ENCODE measurements at places on chromosomes 11 and 22. TPM values are rescaled to one million over a fixed set of nuclear protein-coding genes. Genes with fewer than 3 reads are reported as not detected.
A peak's percentile ranks its signal among the peaks of the same experiment; 100 is the strongest.

Gene OR5I1
- total RNA-seq, result not detected

DNA sequence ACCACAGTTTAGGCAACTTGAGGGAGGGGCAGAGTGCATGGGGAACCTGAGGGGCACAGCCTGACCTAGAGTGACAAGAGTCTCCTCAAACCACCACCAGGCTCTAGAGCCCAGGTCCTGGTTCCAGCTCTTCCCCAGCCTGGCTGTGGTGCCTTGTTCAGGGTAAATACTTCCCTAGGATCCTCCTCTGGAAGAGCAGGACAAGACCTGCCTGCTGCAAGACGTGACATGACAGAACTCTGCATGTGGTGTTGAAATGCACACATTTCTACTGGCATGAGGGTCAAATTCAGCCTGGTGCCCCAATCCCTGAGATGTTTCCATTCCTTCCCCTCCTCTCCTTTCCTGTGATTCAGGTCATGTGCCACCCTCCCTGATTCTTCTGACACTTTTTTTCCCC, 3.3 kb downstream of the SEC14L2 start:
- H3K4me3 ChIP-seq, result no peak overlapping the region
- H3K27me3 ChIP-seq, result no peaks in the 10 kb centered on the region
- H3K36me3 ChIP-seq, result no peaks in the 10 kb centered on the region

- H3K4me3 ChIP-seq, result peak overlapping the region; percentile 50
- no peak overlapping the region for H3K27ac ChIP-seq
- no peaks in the 10 kb centered on the region for H3K36me3 ChIP-seq
- no peak for DNase-seq
- H3K27me3 ChIP-seq, result no peaks in the 10 kb centered on the region
These were observed 183 bp upstream of the ABCG4 start for GRCh38 chr11:119148720-119149017.

DNA sequence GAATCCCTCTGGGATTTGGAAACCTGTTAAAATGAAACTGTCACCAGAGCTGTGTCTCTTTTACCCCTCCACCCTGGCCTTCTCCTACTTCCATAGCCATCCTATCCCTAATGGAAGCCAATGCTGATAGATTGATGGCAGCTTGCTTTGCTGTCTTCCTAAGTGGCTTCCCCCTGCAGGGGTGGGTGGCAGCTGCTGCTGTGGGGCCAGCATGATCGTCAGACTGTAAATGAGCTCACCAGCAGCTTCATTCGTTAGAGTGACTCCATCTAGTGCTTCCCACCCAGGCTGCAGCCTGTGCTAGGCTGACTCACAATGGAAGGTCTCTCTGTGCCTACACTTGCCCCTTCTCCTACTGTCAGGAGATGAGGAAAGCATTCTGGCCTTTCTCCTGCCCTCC, 311.0 kb downstream of the BUD13 start:
- no peaks in the 10 kb centered on the region for H3K36me3 ChIP-seq
- H3K4me1 ChIP-seq, result no peaks in the 10 kb centered on the region
- H3K4me3 ChIP-seq, result no peak overlapping the region
- H3K27ac ChIP-seq, result no peak overlapping the region
- DNase-seq, result no peak

Data from uterus (tissue), 4 donors.